ENCODE measurements at places on chromosomes 5 and 9.
A peak's percentile ranks its signal among the peaks of the same experiment; 100 is the strongest.

DNA sequence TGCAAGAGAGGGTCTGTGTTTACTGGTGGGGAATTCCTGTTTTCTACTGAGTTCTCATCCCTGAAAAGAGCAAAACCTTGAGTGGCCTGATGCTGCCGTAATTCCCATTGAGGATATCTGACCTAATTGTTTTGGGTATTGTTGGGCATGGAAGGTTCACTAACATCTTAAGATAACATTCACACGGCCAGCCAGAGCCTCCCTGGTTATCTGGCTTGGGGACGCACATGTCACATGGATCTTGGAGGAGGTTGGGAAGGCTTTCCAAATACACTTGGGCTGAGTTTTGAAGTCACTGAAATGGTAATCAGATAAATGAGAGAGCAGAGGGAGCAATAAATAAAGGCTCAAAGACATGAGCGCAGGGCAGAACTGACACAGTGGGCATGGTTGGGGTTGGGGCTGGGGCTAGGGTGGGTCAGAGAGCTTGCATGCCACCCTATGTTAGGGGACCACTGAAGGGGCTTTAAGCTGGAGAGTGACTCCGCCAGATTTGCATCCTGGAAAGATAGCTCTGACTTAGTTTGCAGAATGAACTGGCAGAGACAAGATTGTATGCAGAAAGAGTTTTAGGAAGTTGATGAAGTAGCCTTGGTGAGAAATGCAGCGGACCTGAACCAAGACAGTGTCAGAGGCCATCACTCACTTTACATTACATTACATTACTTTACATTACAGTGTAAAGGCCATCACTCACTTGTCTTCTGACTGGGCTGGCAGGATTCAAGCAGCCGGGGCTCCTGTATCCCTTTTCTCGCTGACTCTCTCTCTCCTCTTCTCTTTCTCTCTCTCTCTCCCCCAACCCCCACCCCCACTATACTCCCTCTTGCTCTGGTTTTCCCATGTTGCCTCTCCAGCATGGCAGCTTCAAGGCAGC is 24.2 kb downstream of the SLC1A1 start:
- no peak overlapping the region for H3K27ac ChIP-seq
- no peaks in the 10 kb centered on the region for H3K27me3 ChIP-seq
- no peak overlapping the region for H3K4me3 ChIP-seq
- H3K36me3 ChIP-seq: no peaks in the 10 kb centered on the region
- DNase-seq: no peak

GRCh38 chr5:113806250-113806649 is 292.8 kb downstream of the YTHDC2 start:
- H3K27ac ChIP-seq: no peak overlapping the region
- H3K27me3 ChIP-seq: no peaks in the 10 kb centered on the region
- H3K4me1 ChIP-seq: peaks cover 7% of the 10 kb centered on the region
- no peaks in the 10 kb centered on the region for H3K36me3 ChIP-seq
- H3K4me3 ChIP-seq: peak overlapping the region; percentile 48

- H3K27ac ChIP-seq: no peak overlapping the region
- no peaks in the 10 kb centered on the region for H3K4me1 ChIP-seq
- H3K4me3 ChIP-seq: no peak overlapping the region
- H3K36me3 ChIP-seq: no peaks in the 10 kb centered on the region
- no peaks in the 10 kb centered on the region for H3K27me3 ChIP-seq
- DNase-seq: no peak
These were observed 134.7 kb downstream of the GADD45G start for GRCh38 chr9:89739511-89739910.

- no peak overlapping the region for H3K27ac ChIP-seq
- no peaks in the 10 kb centered on the region for H3K27me3 ChIP-seq
- no peak overlapping the region for H3K4me3 ChIP-seq
- no peaks in the 10 kb centered on the region for H3K4me1 ChIP-seq
- no peak for DNase-seq
These were observed 21.4 kb upstream of the ANXA2R start for GRCh38 chr5:43061352-43062075.

DNA sequence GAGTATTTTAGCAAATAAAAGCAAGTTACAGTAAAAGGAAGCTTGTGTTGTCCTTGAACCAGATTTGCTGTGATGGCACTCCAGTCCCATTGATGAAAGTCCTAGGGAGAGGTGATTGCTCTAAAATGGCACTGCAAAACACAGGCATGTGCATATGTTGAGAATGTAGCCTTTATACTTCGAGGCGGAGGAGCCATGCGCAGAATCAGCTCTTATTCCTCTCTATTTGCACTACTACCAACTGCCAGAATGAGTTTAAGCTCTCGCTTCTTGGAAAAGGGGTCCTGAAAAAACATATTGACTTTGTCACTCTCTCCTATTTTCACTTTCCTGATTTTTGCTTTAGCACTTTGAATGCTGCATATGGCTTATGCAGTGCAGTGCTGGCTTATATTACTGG is 278.0 kb upstream of the KLF9 start:
- DNase-seq: no peak
- no peaks in the 10 kb centered on the region for H3K4me1 ChIP-seq
- no peak overlapping the region for H3K4me3 ChIP-seq
- no peak overlapping the region for H3K27ac ChIP-seq

GRCh38 chr9:18928711-18929110 is 104.3 kb downstream of the SAXO1 start:
- H3K4me1 ChIP-seq: no peaks in the 10 kb centered on the region
- H3K4me3 ChIP-seq: no peak overlapping the region

GRCh38 chr5:654071-654778 is 38.9 kb downstream of the TPPP start:
- H3K27ac ChIP-seq: no peak overlapping the region
- H3K4me3 ChIP-seq: no peak overlapping the region
- H3K4me1 ChIP-seq: no peaks in the 10 kb centered on the region
- H3K27me3 ChIP-seq: no peaks in the 10 kb centered on the region

DNA sequence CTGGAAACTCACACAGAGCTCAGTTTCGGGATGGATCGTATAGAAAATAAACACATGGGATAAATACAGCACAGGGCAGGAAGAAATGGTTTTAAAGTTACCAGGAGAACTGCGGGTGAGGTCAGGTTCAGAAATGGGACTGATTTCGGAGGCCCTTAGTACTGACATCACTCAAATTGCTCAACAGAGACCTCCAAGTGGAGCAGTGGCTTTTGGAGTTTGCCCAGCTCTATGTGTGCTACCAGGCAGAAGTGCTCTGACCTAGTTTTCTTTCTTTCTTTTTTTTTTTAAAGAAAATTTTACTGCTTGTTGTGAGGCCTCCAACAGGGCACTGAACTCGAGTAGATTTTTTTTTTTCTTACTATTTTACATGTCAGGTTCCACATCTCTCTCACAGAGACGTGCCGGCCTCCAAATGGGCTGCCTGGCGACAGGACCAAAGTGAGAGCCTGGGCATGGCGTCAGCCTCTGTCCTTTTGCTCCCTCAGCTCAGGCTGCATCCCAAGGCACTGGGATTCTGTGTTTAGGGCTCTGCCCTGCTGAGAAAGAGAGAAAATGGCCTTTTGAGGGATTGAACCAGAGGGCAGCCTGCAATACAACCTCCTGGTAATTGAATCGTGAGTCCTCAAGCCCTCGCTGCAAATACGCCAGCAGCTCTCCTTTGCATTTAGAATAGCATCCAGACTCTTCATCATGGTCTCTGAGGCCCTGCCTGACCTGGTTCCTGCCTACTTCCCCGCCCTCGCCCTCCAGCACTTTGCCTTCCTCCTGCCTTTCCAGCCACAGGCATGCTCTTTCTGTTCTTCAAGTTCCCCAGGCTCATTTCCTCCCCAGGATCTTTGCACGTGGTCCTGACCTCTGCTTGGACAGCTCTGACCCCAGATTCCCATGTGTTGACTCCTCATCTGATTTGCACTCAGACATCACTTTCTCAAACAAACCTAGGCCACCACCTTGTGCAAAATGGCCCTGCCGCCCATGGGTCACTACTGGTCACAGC is 173.5 kb downstream of the FGF1 start:
- no peak overlapping the region for H3K4me3 ChIP-seq
- H3K4me1 ChIP-seq: no peaks in the 10 kb centered on the region
- no peaks in the 10 kb centered on the region for H3K36me3 ChIP-seq
- no peak overlapping the region for H3K27ac ChIP-seq
- DNase-seq: no peak

DNA sequence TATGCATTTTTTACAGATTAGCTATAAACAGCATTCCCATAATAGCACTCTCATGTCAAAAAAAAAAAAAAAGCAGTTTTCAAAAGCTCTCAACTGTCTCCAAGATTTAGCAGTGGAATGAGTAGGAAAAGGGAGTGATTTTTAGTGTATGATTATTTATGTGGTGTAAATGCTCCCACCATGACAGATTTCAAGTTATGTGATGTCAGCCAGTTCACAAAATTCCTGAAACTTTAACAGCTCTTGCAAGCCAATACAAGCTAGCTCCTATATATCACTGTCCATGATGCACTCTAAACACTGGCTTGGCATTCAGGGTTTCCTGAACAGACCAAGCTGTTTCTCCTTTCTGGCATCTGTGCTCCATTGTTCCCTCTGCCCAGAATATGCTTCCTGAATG is 7.9 kb upstream of the ANKDD1B start:
- DNase-seq: no peak
- peaks cover 2% of the 10 kb centered on the region for H3K4me1 ChIP-seq
- no peak overlapping the region for H3K4me3 ChIP-seq

GRCh38 chr5:73213566-73213998 is 40.6 kb downstream of the TMEM174 start:
- H3K4me3 ChIP-seq: no peak overlapping the region
- DNase-seq: no peak
- H3K27me3 ChIP-seq: no peaks in the 10 kb centered on the region

- H3K27me3 ChIP-seq: no peaks in the 10 kb centered on the region
- no peak overlapping the region for H3K4me3 ChIP-seq
- no peak for DNase-seq
These were observed 398.7 kb downstream of the EBF1 start for GRCh38 chr5:158701007-158701391.

DNA sequence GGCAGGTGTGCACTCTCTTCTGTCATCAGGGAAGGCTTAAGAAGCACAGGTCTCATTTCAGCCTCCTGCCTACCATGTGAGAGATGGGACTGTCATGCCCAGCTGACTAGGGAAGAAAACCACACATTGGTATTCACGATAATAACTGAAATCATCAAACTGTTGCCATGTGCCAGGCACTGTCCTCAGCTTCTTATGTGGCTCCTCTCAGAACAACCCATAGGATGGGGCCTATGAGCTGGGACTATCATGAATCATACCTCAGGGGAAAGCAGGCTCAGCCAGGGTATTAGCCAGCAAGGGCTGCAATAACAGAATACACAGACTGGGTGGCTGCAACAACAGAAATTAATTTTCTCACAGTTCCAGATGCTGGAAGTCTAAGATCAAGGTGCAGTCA is 3.3 kb downstream of the AFAP1L1 start:
- H3K27me3 ChIP-seq: no peaks in the 10 kb centered on the region
- DNase-seq: no peak
- no peak overlapping the region for H3K4me3 ChIP-seq
- H3K4me1 ChIP-seq: no peaks in the 10 kb centered on the region

GRCh38 chr5:167995844-167996425 is 295.5 kb upstream of the WWC1 start:
- H3K27ac ChIP-seq: no peak overlapping the region
- no peaks in the 10 kb centered on the region for H3K27me3 ChIP-seq
- H3K4me1 ChIP-seq: no peaks in the 10 kb centered on the region
- no peaks in the 10 kb centered on the region for H3K36me3 ChIP-seq
- H3K4me3 ChIP-seq: no peak overlapping the region

- no peak for DNase-seq
- no peaks in the 10 kb centered on the region for H3K36me3 ChIP-seq
- no peaks in the 10 kb centered on the region for H3K4me1 ChIP-seq
- H3K27me3 ChIP-seq: no peaks in the 10 kb centered on the region
These were observed 33.0 kb upstream of the CCDC112 start for GRCh38 chr5:115329475-115329874.

DNA sequence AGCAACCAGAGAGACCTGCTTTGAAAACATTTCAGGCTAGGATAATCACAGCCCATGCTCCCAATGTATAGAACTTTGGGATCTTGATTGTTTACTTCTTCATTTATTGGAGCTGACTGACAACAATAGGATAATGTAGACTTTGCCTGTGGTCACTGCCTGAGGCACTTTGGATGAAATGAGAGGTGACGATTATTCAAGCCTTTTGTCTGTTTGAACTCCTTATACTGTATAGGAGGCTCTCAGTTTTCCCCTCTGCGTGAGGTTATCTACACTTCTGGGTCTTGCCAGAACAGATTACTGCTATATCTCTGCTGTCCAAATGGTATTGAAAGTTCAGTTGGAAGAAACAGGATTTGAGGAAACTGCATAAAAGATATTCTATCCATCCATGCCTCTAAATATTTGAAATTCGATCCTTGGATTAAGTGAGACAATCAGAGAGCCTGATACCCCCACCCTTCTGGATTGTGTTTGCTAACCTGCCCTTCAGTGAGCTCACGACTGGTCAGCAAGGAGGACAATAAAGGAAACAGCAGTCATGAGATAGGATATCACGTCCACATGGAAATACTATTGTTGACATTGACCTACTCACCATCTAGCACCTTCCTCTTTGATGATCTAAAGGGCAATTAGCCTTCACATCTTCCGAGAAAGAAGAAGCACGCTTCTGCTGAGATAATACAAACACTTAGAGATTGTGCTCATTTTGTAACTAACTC is 98.1 kb downstream of the DOCK8 start:
- no peak for DNase-seq
- H3K27me3 ChIP-seq: no peaks in the 10 kb centered on the region
- H3K4me1 ChIP-seq: no peaks in the 10 kb centered on the region
- H3K27ac ChIP-seq: no peak overlapping the region
- no peaks in the 10 kb centered on the region for H3K36me3 ChIP-seq

DNA sequence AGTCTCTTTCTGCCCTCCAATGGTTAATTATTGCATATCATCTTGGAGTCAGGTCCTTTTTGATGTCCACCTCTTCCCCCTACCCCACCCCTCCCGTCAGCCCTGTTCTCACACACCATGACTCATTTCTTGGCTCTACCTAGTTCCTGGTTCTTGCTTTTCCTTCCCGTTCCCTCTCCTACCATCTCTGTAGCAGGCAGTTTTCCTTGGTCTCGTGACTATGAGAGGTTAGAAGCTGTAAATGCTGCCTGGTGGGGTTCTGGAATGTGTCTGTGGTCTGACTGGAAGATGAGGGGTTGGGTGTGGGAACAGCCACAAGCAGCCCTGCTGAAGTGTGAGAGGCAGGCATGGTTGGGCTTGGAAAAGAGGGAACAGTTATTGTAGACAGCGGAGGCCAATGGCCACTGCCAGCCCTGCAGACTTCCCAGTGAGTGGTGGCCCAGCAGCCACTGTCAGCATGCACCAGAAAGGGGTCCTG is 18.2 kb downstream of the SLC22A5 start:
- H3K27ac ChIP-seq: peak overlapping the region; percentile 67
- no peaks in the 10 kb centered on the region for H3K36me3 ChIP-seq
- no peak overlapping the region for H3K4me3 ChIP-seq
- DNase-seq: peak; percentile 79
- no peaks in the 10 kb centered on the region for H3K27me3 ChIP-seq

DNA sequence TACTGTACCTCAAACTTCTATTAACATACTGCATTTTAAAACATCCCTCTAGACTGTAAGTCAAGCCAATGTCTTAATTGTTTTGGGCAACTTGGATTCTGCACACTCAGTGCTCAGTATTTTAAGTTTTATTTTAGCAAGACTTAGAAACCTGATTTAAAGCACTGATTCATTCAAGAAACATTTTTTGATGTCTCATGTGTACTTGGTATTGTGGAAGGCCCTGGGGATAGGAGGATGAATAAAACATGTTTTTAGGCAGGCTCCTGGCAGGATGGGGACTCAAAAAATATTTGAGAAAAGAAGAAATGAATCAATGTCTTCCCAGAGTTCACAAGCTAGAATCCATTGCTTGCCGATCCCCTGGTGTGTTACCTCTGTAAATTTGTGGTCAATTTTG is 334.0 kb upstream of the PUM3 start:
- H3K36me3 ChIP-seq: no peaks in the 10 kb centered on the region
- no peaks in the 10 kb centered on the region for H3K4me1 ChIP-seq
- H3K27ac ChIP-seq: no peak overlapping the region
- DNase-seq: no peak
- H3K27me3 ChIP-seq: no peaks in the 10 kb centered on the region

All from aorta (tissue), 5 donors.